Cortex of kidney (tissue), 1 donor: ENCODE measurements at places on chromosomes 6 and 20.

GRCh38 chr6:69456086-69456485 lies 340.7 kb downstream of the LMBRD1 start:
- no peak for DNase-seq

DNA sequence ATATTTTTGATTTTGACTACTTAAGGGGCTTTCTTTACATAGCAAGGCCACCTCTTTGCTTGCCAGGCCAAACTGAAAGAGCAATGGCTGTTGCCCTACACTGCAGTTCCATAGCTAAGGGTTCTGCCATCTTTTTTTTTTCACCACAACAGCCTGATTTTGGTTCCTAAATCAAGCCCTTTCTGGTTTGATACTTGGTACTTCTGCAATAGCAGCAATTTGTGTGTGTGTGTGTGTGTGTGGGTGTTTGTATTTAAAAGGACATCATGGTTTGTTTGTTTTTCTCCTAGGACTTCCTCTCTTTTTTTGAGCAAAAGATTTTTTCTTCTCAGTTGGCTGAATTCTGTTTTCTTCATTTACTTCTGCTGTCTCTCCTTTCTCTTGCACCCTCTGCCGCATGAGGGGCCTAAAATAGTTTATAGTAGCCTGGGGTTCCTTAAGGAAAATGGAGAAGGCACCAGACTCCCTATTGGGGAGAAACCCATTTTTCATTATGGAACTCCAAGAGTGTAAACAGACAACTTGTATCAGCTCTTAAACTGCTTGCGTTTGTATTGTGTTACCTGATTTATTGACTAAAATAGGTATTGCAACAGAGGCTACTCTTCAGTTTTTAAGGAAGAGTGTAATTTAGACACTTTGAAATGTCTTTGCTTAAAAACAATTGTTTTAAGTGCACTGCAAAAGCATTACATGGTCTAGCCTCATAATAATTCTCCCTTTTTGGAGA lies 12.2 kb upstream of the GCLC start:
- no peak for DNase-seq

GRCh38 chr20:62549499-62550086 lies 73.8 kb upstream of the GATA5 start:
- no peak for DNase-seq

DNA sequence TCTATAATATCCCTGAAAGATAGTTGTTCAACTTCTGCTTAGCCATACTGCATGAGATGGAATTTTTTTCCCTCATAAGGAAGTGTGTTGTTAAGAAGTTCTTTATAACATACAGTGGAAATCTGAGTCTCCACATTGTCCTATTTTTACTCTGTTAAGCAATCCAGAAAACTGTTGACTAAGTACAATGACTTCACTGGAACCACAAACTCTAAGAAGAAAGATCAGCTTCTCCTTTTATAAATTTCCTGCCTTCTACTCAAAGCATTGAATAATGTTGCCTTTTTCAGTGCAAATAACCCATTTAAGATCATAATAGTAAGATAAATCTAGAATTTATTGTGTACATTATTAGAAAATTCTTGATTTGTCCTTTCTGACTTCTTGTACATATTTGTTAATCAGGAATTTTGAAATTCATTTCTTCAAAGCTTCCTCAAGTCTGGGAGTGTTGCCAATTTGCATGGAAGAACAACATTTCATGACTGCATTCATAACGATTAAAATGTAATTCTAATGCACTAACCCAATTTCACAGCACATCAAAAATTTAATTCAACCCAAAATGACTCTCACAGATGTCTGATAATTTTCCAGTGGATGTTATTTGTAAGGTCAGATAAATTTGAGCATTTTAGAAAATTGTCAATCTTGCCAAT lies 45.6 kb upstream of the ANKEF1 start:
- DNase-seq = no peak

DNA sequence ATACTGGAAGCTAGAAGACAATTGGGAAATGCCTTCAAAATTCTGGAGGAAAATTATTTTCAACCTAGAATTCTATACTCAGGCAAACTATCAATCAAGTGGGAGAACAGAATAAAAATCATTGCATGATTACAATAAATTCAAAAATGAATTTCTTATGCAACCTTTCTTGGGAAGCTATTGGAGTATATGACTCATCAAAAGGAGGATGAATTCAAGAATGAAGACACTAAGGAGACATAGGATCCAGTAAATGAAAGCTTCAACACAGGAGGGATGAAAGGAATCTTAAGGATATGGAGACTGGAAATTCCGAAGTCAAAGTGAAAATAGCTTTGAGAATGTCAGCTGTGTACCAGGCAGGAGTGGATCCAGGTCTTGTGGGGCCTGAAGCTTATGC lies 12.6 kb upstream of the UBR2 start:
- DNase-seq = no peak

DNA sequence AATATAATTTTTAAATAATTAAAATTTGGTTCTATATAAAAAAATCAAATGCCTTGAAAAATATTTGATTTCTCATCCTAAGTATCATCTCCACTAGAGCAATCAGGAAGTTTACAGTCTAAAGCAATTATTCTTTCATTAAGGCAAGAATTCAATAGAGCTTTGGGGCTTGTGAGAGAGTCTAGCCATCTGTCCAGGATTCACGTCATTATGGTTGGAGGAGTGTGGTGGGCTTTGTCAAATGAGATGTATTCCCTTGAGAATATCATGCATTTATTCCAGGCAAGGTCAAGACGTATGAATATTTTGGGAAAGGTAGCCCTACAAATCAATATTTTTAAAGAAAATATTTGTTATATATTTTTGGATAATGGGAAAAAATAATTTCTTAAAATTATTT lies 132.4 kb downstream of the ELOVL4 start:
- DNase-seq = no peak

- DNase-seq = no peak
These were observed 151.8 kb upstream of the HEY2 start for GRCh38 chr6:125597411-125598253.

DNA sequence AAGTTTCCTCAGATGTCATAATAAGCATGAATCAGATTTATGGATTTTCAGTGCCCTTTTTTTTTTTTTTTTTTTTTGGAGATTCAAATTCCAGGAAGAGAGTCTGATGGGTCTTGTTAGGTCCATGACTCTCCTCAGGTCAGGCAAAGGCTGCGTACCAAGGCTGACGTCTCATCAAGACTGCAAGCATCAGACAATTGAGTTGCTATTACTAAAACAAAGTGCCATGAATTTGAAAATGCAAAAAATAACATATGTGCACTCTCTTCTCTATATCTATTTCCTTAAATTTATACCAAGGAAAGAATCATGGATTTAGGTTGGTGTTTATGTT lies 134.7 kb downstream of the FAM83B start:
- DNase-seq = no peak

DNA sequence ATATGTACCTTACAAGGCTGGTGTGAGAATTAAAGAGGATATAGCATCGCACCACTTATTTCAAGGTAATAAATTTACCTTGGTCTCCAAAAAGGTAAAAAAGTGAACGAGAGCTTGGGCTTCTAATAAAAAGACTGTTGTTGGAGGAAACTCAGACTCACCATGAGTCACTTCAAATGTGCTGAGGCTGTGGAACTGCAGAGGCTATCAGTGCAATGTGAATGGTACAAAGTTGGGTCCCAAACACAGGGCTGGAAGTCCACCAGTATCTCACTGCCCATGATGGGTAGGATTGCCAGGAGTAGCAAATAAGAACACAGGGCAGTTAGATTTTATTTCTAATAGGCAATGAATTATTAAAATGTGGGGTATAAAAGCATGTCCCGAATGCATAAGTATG lies 200.6 kb downstream of the MAFB start:
- DNase-seq = no peak
